NCI-H1436 (cell line): ENCODE measurements at places on chromosomes 4 and X.

- DNase-seq: no peak
These were observed 39.1 kb upstream of the ANXA3 start for GRCh38 chr4:78512357-78512920.

DNA sequence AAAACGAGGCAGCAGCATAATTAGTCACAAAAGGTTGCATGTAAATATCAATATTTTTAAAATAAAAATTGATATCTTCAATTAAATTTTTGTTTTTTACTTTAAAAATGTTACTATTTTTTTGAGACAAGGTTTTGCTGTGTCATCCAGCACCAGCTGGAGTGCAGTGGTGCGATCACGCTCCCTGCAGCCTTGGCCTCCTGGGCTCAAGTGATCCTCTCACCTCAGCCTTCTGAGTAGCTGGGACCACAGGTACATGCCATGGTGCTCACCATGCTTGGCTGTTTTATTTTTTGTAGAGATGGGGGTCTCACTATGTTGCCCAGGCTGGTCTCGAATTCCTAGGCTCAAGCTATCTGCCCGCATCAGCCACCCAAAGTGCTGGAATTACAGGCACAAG is 96.8 kb upstream of the FRAS1 start:
- DNase-seq: no peak

DNA sequence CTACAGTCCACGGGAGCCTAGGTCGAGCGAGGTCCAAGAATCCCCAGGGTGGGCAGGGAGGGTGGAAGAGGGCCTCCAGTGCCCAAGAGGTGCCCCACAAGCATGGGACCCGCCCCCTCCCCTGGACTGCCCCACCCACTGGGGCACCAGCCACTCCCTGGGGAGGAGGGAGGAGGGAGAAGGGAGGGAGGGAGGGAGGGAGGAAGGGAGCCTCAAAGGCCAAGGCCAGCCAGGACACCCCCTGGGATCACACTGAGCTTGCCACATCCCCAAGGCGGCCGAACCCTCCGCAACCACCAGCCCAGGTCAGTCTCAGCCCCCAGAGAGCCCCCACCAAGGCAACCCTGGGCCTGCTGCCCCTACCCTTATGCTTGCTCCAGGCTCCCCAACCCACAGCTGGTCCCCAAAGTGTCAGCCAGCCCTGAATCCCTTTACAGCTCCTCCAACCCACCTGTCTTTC is at the start of gene GATA1:
Gene GATA1 (plus strand): TSS at position 250 of the 460 bp plus-strand sequence. CDS start 4,520 bp downstream, outside the sequence.
- DNase-seq: no peak

GRCh38 chr4:19774690-19775256 is 476.9 kb upstream of the SLIT2 start:
- no peak for DNase-seq

GRCh38 chr4:37999000-37999716 is 39.0 kb downstream of the PTTG2 start:
- DNase-seq: peak; percentile 7

DNA sequence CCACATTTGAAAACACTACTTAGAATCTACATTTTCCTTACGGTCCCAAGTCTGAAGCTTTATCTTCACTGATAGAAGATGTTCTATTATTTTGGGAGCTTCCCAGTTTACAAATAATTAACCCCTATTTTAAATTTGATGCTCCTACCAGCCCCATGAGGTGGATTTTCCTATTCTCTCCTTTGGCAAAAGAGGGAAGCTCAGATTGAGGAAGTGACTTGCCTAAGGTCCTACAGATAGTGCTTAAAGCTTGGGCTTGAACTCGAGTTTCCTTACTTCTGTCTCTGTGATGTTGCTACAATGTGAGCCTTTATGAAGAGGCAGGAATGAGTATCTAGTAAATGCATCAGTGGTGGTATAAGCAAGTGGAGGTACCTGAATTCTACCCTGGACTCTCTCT is 27.5 kb downstream of the HEPH start:
- DNase-seq: no peak

- DNase-seq: no peak
These were observed 1163.2 kb downstream of the PCDH18 start for GRCh38 chr4:136369073-136369472.

DNA sequence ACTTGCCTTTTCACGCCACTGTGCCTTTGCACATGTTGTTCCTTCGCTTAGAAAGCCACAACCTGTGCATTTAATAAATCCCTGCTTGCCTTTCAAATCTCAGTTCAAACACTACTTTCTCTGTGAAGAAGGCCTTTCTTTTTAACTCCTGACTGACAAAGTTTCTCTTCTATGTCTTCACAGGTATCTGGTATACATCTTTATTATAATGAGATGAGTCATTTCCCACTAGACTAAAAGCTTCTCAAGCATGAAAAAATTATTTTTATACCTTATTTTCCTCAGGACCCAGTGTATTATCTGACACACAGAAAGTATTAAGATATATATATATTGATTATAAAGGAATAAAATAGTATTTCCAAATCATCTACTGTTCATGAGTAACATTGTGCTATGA is 189.9 kb downstream of the TBCK start:
- DNase-seq: no peak

DNA sequence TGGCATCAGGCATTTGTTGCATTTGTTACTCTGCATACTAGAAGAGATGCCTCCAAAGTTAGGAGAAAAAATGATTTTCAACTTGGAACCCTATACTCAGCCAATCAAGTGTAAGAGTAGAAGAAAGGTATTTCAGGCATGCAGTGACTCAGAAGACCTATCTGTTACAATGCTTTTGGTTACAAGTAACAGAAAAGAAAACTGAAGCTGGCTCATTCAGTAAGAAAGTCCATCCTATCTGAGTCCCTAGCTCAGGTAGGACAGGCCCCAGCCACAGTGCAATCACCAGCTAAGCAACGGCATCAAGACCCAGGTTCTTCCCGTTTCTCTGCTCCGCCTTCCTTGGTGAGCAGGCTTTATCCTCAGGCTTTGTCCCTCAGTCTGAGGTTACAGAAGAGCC is 23.3 kb downstream of the MECP2 start:
- no peak for DNase-seq

- no peak for DNase-seq
These were observed 263.6 kb upstream of the CTSO start for GRCh38 chr4:156217236-156217635.

DNA sequence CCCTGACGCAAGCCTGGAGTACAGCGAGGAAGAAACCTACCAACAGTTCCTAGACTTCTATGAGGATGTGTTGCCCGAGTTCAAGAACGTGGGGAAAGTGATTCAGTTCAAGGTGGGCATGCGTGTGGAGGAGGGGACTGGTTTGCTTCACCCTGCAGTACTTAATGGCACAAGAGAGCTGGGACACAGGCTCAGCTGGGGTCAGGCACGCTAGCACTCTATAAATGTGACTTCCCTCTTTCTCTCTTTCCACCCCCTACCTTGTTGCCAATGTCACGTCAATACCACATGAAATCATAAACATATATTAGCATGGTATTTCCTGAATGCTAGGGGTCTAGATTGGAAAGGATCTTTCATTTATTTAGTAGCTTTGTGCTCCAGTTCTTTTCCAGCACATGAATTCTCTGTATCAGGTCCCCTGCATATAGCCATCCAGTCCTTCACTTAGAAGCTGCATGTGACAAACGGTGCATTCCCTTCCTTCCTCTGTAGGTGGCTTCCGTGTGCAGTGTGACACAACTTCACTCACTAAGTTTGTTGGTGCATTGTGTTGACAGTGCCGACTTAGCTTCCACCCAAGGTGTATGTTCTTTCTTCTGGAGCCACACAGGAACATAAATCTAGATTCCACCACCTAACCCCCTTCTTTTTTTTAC is 25.6 kb downstream of the ZRSR2 start:
- no peak for DNase-seq

DNA sequence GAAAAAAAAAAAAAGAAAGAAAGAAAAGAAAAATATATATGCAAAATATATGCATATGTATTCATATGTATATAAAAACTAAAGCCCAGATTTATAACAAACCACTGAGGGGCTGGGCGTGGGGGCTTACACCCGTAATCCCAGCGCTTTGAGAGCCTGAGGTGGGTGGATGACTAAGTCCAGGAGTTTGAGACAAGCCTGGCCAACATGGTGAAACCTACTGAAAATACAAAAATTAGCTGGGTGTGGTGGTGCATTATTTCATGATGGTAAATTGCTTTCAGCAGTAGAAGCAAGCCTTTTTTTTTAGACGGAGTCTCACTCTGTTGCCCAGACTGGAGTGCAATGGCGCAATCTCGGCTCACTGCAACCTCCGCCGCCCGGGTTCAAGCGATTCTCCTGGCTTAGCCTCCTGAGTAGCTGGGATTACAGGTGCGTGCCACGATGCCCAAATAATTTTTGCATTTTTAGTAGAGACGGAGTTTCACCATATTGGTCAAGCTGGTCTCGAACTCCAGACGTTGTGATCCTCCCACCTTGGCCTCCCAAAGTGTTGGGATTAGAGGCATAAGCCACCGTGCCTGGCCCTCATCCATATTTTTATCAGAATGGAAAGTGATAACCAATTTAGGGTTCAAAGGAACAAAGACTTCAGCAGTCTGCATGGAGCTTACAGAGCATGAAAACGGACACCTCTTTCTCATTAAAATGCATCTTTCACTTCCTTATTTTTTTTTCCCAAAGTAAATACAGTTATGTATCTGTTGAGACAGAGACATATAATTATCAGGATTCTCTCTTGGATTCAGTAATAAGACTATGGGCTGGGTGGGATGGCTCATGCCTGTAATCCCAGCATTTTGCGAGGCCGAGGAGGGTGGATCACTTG is 27.7 kb upstream of the MOB1B start:
- no peak for DNase-seq

GRCh38 chr4:25621027-25621930 is 34.4 kb upstream of the SLC34A2 start:
- DNase-seq: no peak
